Tibial nerve (tissue), 4 donors: ENCODE measurements at places on chromosomes 6 and 20. TPM values are rescaled to one million over a fixed set of nuclear protein-coding genes. Genes with fewer than 3 reads are reported as not detected.
A peak's percentile ranks its signal among the peaks of the same experiment; 100 is the strongest.

- no peak for DNase-seq
- no peaks in the 10 kb centered on the region for H3K27me3 ChIP-seq
- no peaks in the 10 kb centered on the region for H3K4me1 ChIP-seq
- H3K36me3 ChIP-seq: no peaks in the 10 kb centered on the region
- no peak overlapping the region for H3K27ac ChIP-seq
- H3K4me3 ChIP-seq: no peak overlapping the region
These were observed 15.1 kb upstream of the TMEM217 start for GRCh38 chr6:37272834-37273566.

GRCh38 chr20:60137657-60138245, 179.5 kb downstream of the CDH26 start:
- peak overlapping the region; percentile 73 for H3K27ac ChIP-seq
- DNase-seq: no peak
- no peaks in the 10 kb centered on the region for H3K4me1 ChIP-seq
- no peaks in the 10 kb centered on the region for H3K27me3 ChIP-seq
- no peak overlapping the region for H3K4me3 ChIP-seq

- no peaks in the 10 kb centered on the region for H3K27me3 ChIP-seq
- H3K4me3 ChIP-seq: peak overlapping the region; percentile 58
- DNase-seq: peak; percentile 56
- H3K4me1 ChIP-seq: peaks cover 43% of the 10 kb centered on the region
- H3K27ac ChIP-seq: peak overlapping the region; percentile 81
These were observed 584 bp downstream of the KIF13A start for GRCh38 chr6:17986656-17987446.

DNA sequence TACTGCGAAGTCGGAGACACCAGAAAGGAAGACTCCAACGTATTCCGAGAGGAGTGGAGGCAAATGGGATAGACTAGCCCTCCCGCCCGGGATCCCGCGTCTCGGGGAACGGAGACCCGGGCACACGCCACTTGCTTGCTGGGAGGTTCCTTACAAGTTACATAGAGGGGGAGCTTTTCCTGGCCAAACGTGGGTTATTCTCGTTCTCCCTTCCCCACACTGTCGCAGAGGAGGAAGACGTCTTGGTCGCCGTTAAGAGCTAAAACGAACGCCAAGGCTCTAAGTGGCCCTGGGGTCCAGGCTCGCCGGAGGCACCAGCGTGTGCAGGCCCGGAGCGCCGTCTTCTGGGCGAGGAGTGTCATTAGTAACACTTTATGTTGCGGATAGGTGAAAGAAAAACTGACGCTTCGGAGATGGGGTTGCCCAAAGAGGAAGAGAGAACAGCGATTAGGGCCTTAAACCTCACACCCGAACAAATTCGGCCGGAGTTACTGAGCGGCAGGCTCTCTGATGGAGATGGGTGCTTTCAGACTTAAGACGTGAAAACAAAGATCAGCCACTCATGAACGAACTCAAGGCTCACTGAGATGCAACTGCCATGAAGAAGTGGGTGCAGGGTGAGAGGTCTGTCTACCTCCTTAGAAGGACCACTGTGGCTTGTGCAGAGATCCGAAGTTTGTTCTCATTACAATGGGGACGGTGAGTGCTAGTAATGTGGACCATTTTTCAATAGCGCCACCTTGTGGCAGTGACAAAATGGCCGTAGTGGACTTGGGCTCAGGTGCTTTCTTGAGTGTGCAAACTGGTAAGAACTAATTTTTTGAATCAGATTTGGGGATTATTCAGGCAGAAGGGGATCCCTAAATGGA, 11.7 kb upstream of the ZNF311 start:
- no peaks in the 10 kb centered on the region for H3K36me3 ChIP-seq
- H3K27me3 ChIP-seq: peaks cover 12% of the 10 kb centered on the region
- peak overlapping the region; percentile 65 for H3K27ac ChIP-seq
- no peaks in the 10 kb centered on the region for H3K4me1 ChIP-seq

- H3K27me3 ChIP-seq: no peaks in the 10 kb centered on the region
- no peak overlapping the region for H3K27ac ChIP-seq
- no peaks in the 10 kb centered on the region for H3K36me3 ChIP-seq
- no peak overlapping the region for H3K4me3 ChIP-seq
These were observed 80.2 kb downstream of the ANKEF1 start for GRCh38 chr20:10115021-10115420.

DOK5 gene
- total RNA-seq: 5.3 TPM

DNA sequence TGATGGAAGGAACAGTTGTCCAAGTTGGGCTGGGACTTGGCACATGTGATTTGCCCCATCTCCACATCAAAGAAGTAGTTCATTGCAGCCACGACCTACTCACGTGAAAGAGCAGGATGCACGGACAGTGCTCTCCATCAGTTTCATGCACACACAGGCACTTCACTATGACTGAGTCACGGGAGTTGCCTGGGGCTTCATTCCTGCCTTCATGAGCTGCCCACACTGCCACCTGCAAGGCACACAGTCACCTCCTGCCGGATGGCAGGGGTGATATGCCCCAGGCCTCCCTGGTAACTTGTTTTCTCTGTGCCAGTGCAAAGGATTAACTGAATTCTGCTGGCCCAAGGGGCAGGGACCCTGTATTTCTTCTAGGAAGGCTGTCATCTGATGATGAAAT, 22.8 kb downstream of the CST5 start:
- H3K27me3 ChIP-seq: no peaks in the 10 kb centered on the region
- no peaks in the 10 kb centered on the region for H3K36me3 ChIP-seq
- H3K4me1 ChIP-seq: peaks cover 9% of the 10 kb centered on the region
- no peak overlapping the region for H3K4me3 ChIP-seq
- no peak for DNase-seq

UCKL1 gene
- total RNA-seq: 31.2 TPM

GRCh38 chr20:45096781-45097180, 4.1 kb downstream of the KCNS1 start:
- no peak for DNase-seq
- no peaks in the 10 kb centered on the region for H3K4me1 ChIP-seq
- peaks cover 47% of the 10 kb centered on the region for H3K27me3 ChIP-seq
- H3K27ac ChIP-seq: no peak overlapping the region

GRCh38 chr20:39658662-39659409, 696.7 kb downstream of the DHX35 start:
- H3K4me3 ChIP-seq: no peak overlapping the region
- no peaks in the 10 kb centered on the region for H3K27me3 ChIP-seq
- H3K4me1 ChIP-seq: no peaks in the 10 kb centered on the region
- no peak for DNase-seq
- H3K36me3 ChIP-seq: no peaks in the 10 kb centered on the region
- H3K27ac ChIP-seq: no peak overlapping the region

DNA sequence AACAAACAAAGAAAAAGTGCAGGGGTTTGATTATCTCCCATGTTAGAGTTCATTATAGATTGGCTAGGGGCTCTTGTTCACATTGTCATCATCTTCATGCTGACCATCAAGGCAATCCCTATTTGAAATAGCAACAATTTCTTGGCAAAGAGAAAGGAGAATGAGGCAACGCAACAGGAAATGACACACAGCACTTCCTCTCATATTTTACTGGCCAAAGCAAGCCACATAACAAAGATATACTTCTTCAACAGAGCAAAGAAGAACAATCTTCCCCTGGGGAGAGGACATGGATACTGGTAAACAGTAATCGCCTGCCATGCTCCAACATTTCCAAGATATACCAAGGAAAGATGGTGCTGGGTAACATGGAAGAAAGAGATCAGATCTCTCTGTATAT, 29.8 kb downstream of the EPM2A start:
- H3K27ac ChIP-seq: no peak overlapping the region
- no peak overlapping the region for H3K4me3 ChIP-seq
- no peak for DNase-seq
- H3K36me3 ChIP-seq: peaks cover 7% of the 10 kb centered on the region

- no peak for DNase-seq
- no peak overlapping the region for H3K27ac ChIP-seq
- H3K4me1 ChIP-seq: no peaks in the 10 kb centered on the region
- no peaks in the 10 kb centered on the region for H3K27me3 ChIP-seq
- no peak overlapping the region for H3K4me3 ChIP-seq
These were observed 36.8 kb downstream of the CENPW start for GRCh38 chr6:126376682-126377081.

- H3K4me1 ChIP-seq: no peaks in the 10 kb centered on the region
- H3K27me3 ChIP-seq: no peaks in the 10 kb centered on the region
- H3K27ac ChIP-seq: no peak overlapping the region
- H3K4me3 ChIP-seq: no peak overlapping the region
- no peak for DNase-seq
These were observed 227.0 kb upstream of the CST7 start for GRCh38 chr20:24721891-24722568.

KIAA1755 gene
- total RNA-seq: 30.2 TPM

DNA sequence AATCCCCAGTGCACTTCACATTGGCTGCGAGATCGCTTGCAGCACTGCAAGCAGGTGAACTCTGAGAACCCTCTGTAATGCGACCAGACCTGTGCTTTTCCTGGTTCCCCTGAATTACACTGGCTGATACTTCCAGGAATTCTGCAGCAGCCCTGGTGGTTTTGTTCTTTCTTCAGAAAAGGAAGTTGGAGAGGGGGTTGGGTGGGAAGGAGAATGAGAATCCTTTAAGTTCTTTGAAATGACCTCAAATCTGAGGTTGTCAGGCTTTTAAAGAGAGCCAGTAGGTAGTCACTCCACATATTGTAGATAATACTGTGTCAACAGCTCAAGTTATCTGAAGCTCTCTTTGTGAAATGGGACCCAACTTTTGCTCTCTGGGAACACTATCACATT, 62.4 kb downstream of the GCNT2 start:
- no peak for DNase-seq
- H3K27ac ChIP-seq: no peak overlapping the region
- H3K36me3 ChIP-seq: no peaks in the 10 kb centered on the region
- no peak overlapping the region for H3K4me3 ChIP-seq
- H3K27me3 ChIP-seq: no peaks in the 10 kb centered on the region
- H3K4me1 ChIP-seq: no peaks in the 10 kb centered on the region

- no peak overlapping the region for H3K27ac ChIP-seq
These were observed 103.6 kb upstream of the EDN1 start for GRCh38 chr6:12186528-12186927.

SCGN gene
- not detected for total RNA-seq

DNA sequence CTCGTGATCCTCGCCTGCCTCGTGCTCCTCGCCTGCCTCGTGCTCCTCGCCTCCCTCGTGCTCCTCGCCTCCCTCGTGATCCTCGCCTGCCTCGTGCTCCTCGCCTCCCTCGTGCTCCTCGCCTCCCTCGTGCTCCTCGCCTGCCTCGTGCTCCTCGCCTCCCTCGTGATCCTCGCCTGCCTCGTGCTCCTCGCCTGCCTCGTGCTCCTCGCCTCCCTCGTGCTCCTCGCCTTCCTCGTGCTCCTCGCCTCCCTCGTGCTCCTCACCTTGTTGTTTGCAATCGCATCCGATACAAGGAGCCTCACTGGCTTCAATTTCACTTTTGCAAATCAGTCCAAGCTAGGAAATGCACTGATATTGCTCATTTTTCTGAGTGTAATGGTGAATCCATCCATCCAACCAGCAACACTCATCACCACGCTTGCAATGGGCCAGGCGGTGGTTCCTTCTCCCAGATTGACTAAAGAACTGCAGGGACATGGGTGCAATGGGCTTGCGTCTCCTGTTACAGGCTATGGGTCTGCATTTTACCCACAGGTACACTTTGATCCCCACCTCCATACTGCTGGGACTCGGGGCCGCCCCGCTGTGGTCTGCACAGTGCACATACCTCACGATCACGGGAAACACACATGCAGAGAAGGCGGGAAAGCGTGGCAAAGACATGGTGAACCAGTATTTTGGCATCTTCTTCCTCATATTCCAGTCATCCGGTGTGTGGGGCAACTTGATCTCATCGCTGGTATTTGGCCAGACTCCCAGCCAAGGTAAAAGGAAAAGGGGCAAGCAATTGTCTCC, 4.6 kb downstream of the UNC93A start:
- H3K4me3 ChIP-seq: no peak overlapping the region
- DNase-seq: no peak
- H3K27ac ChIP-seq: no peak overlapping the region
- no peaks in the 10 kb centered on the region for H3K36me3 ChIP-seq

HRH3 gene
- not detected for total RNA-seq

GRCh38 chr6:72365773-72366172, 256.1 kb upstream of the KCNQ5 start:
- no peaks in the 10 kb centered on the region for H3K4me1 ChIP-seq
- H3K4me3 ChIP-seq: no peak overlapping the region

DNA sequence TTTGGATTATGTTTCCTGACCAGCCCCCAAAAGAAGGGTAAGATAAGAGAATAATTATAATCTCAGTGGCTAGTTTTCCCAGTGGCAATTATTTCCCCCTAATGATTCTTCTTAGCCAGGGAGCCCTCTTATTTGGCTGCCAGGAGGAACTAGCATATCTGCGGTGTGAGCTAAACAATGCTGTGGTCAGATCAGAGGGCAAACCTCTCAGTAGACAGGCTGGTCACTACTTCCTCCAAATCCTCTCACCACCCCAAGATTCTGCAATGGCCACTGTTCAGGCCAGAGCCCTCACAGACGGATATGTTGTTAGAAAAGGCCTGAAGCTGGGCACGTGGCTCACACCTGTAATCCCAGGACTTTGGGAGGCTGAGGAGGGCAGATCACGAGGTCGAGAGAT, 273.4 kb upstream of the SASH1 start:
- H3K27ac ChIP-seq: no peak overlapping the region
- no peaks in the 10 kb centered on the region for H3K36me3 ChIP-seq
- no peak for DNase-seq
- H3K4me1 ChIP-seq: no peaks in the 10 kb centered on the region
- H3K4me3 ChIP-seq: no peak overlapping the region
- H3K27me3 ChIP-seq: no peaks in the 10 kb centered on the region

DNA sequence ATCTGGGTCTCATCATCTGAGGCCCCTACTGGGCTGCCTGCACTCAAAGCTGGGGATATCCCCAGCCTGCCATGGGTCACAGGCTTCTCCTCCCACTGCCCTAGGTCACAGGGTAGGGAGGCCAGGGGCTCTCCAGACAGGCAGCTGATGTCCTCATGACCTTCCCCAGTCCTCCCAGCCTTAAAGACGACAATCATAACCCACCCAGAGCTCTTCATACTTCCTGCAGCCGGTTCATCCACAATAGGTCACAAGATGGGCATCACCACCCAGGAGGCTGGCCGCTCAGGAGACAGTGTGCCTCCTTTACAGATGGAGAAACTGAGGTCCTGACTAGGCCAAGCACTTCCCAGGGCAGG, 15.2 kb downstream of the TFEB start:
- H3K27me3 ChIP-seq: no peaks in the 10 kb centered on the region
- H3K4me3 ChIP-seq: no peak overlapping the region
- no peak for DNase-seq
- no peaks in the 10 kb centered on the region for H3K4me1 ChIP-seq

PDE10A gene
- 5.9 TPM for total RNA-seq

DNA sequence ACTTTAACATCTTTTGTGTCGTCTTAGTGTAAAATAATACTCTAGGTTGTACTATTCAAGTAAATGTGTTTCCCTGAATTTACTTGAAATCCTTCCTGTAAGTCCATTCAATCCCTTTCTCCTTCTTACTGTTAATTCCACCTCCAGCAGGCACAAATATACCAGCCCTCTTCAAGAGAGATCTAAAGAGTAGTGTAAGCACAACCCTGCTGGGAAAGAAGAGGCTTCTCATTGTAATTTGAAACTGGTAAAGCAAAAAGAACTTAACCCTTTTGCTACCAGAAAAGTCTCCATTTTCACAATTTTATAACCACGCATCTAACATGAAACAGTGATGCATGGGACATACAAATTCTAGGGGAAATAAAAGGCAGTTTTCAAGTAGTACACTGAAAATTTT, at the start of gene BMP5:
Gene BMP5, minus strand, starts transcription at position 191 of the 400 bp plus-strand sequence. CDS start 725 bp downstream, outside the sequence.
- H3K27me3 ChIP-seq: no peaks in the 10 kb centered on the region
- H3K36me3 ChIP-seq: no peaks in the 10 kb centered on the region
- H3K4me1 ChIP-seq: no peaks in the 10 kb centered on the region
- DNase-seq: no peak
- no peak within 1 kb of the TSS for H3K27ac ChIP-seq

GRCh38 chr6:35068206-35068605, 72.9 kb downstream of the TCP11 start:
- no peak overlapping the region for H3K4me3 ChIP-seq
- H3K27ac ChIP-seq: no peak overlapping the region
- H3K36me3 ChIP-seq: no peaks in the 10 kb centered on the region
- no peak for DNase-seq
- H3K27me3 ChIP-seq: no peaks in the 10 kb centered on the region
